ENCODE measurements at places on chromosomes 3 and 15.

GRCh38 chr3:62020706-62021105, 352.6 kb downstream of the FEZF2 start:
- DNase-seq, result no peak

DNA sequence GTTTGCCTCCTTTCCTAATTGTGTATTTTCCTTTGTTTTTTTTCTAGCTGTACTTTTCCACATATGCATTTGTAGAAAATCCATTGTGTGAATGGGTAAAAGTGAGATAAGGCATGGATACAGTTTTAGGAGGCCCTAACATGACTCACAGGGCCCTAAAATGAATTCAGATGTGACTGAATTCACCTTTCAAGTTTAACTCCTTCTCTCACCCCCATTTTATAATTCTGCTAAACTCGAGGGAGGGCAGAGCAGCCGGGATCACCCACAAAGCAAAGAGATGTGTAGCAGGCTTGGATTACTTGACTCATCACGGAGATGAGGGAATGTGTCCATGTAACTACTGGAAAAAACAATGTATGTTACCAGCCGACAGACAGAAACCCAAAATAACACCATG, 59.9 kb downstream of the FOXP1 start:
- DNase-seq, result no peak

GRCh38 chr3:134407239-134407625, 33.0 kb upstream of the AMOTL2 start:
- DNase-seq, result no peak

DNA sequence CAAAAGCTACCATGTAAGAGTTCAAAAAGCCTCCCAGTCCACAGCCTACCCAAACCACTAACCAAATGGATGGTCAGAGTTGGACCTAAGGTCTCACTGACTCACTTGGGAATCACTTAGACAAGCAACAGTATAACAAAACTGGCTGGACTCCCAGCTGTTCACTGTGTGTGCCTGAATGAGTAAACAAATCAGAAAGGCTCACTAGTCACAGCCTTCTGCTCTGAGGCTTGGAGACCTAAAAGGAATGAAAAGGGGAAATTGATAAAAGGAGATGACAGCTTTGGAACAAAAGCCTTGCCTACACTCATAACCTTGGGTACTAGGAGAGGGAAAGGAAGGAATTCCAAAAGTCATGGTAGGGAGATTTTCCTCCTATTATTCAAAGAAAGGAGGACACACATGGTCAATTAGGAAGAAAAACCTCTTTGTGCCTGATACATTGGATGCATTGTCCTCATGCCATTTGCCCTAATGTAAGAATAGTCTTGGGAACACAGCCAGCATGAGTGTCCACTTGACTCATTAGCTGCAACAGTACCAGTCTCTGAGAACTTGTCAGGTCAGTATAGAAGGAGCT, 92.3 kb downstream of the FRMD5 start:
- DNase-seq, result no peak

- DNase-seq, result no peak
These were observed 22.8 kb upstream of the CYFIP1 start for GRCh38 chr15:23002920-23003319.

GRCh38 chr3:178750639-178751300, 214.5 kb downstream of the KCNMB2 start:
- no peak for DNase-seq

- no peak for DNase-seq
These were observed 108.6 kb downstream of the TMEM266 start for GRCh38 chr15:76168237-76168984.

- no peak for DNase-seq
These were observed 222.0 kb downstream of the GABRB3 start for GRCh38 chr15:26550880-26551279.

GRCh38 chr3:114872588-114872987, 274.5 kb downstream of the ZBTB20 start:
- DNase-seq, result no peak

GRCh38 chr3:64686446-64686908, 1.3 kb downstream of the ADAMTS9 start:
- DNase-seq, result no peak

GRCh38 chr3:101791778-101792177, 12.8 kb downstream of the NXPE3 start:
- no peak for DNase-seq

DNA sequence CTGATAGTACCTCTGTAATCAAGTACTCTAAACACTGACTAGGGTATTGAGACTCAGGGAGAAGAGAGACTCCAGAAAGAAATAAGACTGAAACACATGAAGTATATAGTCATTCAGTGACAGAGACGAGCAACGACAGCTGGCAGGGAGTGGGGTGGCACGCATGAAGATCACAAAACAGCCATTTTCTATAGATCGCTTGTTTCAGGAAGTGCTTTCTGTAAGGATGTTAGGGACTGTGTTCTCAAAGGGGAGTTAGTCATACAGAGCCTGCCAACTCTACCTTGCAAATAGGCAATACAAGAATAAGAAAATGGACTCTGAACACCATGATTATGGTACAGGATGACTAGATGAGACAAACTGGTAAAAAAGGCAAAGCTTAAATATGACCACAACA, 139.5 kb downstream of the TBL1XR1 start:
- peak; percentile 20 for DNase-seq

- no peak for DNase-seq
These were observed 352.8 kb upstream of the SEMA6D start for GRCh38 chr15:47364230-47365141.

GRCh38 chr3:39542588-39542988, 75.1 kb downstream of the MOBP start:
- no peak for DNase-seq

DNA sequence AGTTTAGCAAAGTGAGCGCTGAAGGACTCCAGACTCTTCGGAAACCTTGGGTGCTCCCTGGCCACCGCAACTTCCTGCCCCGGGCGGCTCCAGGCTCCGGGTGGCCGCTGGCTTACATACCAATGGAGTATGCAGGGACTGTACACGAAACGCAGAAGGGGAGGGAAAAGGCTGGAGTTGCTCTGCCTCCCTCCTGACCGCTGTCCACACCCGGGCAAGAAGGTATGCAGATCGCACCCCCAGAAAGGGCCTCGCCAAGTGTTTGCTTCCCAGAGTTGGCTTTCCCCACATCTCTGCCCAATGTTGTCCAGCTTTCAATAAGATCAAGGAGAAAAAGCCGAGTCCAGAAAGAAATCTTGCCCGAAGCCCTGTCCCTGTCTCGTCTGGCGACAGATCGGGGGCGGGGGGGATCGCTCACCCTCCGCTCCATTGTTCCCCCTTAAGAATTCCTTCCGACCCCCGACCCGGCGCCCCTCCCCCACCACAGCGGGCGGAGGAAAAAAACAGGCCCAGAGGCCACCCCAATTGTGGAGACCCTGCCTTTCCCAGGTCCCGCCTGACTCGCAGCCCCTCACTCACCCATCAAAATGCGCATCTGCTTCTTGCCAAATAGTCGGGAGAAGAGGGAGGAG, 533 bp downstream of the ARF4 start:
- DNase-seq, result peak; percentile 24

DNA sequence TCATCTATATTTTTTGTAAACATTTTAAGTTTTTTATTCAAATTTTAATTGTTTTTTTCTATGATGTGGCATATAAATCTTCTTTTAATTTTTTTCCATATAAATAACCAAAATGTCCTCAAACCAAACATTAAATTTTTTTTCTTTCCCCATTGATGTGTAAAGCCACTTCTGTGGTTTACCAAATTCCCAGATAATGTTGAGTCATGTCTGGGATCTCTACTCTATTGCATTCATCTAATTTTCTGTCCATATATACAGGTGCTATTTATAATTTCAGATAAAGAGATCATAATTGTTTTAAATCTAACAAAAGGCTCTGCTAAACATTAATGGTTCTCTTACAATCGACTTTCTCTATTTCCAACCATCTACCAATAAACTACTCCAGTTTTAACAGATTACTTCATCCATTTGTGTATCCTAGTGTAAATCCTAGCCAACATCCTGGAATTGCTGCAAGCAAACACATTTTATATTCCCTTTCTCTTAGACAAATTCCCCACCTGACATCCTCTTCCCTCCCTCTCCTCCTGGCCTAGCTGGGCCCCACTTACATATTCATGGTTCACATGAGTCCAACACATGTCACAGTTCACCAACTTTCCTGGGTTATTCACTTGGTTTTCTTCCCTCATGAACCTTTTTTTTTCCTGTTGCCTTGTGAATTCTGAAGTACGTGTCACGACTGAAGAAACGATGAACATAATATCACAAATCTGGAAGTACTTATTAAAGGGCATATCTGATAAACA, 368.0 kb upstream of the AGTR1 start:
- no peak for DNase-seq

- DNase-seq, result no peak
These were observed 681 bp downstream of the TWF2 start for GRCh38 chr3:52238193-52238760.

DNA sequence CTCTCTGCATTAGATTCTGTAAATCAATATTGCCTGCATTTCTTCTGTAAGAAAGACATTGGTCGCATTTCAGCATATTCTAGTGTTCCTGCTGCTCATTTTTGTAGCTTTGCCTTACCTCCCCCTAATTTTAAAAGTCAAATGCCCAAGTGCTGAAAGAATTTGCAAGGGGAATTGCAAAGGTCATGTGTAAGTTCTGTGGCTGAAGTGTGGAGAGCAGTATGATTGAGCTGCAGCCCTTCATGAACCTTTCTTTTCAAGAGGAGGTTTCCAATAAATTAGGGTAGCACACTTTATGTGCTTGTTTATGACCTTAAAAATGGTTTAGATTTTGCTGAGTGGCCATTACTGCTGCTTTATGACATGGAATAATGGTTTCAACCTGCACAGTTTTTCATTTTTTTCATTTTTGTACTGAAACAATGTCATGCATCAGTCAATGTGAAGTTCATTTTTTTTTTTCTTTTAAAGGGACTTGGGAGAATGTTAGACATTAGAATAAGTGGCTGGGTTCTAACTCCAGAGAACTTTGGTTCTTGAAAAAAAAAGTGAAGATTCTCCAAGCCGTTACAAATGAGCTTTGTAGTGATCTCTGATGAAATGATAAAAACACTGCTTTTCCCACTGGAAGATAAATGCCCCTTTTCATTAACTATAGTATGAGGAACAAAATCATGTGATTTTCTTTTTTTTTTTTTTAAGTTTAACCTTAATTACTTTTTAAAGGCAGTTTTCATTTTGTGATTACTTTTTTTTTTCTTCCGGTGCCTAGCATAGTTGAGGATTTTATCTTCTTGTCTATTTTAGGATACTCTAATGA, 99.6 kb downstream of the MITF start:
- no peak for DNase-seq

DNA sequence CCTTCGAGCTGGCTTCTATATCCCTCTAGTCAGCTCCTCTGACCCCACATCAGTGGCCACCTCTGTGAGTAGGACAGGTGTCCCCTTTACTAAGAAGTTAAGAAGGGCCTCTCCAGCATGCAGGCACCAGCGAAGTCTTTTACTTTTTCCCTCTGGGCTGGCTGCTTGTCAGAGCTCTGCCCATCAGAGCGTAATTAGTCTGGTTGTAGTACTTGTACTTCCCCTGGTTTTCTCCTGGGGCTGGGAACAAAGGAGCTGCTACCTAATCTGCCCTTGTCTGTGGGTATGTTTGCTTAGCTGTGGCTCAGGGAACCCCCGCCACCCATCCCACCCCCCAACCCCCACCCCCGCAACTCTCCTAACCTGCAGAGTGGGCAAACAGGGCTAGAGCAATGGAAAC, 27.4 kb upstream of the ALPK3 start:
- no peak for DNase-seq

- no peak for DNase-seq
These were observed 28.7 kb downstream of the TAMM41 start for GRCh38 chr3:11818033-11818432.

GRCh38 chr15:96326328-96327154, 4.0 kb upstream of the NR2F2 start:
- DNase-seq, result no peak

GRCh38 chr3:99683876-99684275, 45.5 kb downstream of the COL8A1 start:
- DNase-seq, result no peak

GRCh38 chr3:42081838-42082473, 9.2 kb upstream of the TRAK1 start:
- DNase-seq, result no peak

DNA sequence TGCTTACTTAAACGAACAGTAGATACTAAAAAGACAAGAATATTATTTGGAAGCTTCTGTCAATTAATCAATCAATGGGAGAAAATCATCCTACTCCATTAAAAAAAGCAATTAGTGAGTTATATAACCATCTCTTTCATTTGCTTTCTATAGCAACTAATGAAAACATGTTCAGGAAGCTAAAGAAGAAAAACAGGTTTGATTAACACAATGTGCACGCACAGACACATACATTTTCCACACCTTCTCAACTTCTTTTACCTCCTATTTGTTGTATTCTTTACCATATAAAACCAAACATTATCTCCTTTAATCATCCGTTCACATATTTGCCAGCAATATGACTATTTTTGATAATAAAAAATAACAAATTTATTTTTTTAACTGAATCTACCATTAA, 111.3 kb downstream of the GBE1 start:
- DNase-seq, result no peak

GRCh38 chr3:175573226-175573625, 714.1 kb downstream of the NAALADL2 start:
- no peak for DNase-seq

GRCh38 chr15:53520996-53521395, 238.5 kb downstream of the WDR72 start:
- DNase-seq, result no peak

DNA sequence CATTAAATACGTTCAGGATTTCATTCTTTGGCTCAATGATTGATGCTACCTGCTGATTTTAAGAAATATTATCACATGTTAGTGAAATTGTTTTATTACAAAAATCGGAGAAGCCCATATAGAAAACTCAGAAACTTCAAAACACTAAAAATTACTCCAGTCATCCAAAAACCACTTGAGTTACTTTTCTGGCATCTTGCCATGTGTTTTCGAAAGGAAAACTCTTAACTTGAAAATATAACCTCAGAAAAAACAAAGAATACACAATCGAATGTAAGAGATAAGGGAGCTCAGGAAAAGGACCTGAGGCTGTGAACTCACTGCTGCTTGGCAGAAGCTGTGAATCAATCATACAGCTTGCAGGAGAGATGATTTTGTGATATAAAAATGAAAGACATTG, 151.3 kb upstream of the SLITRK3 start:
- DNase-seq, result no peak

DNA sequence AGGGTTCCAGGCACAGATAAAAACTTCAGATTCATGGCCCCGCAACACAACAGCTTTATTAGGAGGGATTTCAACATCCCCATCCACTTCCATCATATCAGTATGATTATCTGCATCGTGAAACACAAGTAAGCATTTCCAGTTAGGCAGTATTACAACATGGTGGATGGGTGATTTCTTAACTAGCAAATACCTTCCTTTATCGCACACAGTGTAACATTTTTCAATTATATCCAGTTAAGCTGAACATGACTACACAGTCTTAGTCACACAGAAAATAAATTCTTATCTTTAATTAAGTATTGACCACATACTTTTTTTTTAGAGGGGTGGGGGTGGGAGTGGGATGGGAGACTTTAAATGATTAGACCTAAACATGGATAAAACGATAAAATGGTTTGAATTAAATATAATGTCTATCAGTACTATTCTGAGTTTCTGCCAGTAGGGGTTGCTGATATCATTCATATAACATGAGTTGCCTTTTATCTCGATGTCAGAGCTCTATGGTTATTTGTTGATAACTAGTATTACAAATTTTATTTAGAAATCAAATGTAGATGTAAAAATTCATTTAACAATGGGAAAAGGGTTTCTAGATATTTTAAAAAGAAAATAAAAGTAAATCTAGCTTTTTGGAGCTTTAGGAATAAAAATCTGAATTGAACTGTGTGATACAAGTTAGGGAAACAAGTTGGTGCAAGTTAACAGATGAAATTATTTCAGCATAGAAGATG, 146.6 kb downstream of the TBL1XR1 start:
- DNase-seq, result no peak

Measured in GM12891 (cell line).